ENCODE measurements at places on chromosomes 6 and 20.

DNA sequence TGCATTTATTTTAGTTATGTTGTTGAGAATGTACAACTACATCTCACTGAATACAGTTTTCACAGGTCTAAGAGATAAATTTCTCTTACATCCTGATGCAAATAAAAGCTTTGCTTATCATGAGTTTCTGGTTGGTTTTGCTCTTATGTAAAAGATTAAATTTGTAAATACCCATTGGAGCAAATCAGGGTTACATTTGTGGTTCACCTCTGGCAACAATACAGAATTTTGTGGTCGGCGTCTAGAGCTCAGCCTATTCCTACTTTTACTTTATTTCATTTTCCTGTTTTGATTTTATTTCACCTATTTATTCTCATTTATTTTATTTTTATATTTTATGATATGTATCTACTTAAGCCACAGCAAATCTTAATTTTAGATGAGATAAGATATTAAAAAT is 271.9 kb upstream of the MARCKS start:
- DNase-seq = no peak

GRCh38 chr6:13479971-13480434 is 7.4 kb downstream of the GFOD1 start:
- no peak for DNase-seq

DNA sequence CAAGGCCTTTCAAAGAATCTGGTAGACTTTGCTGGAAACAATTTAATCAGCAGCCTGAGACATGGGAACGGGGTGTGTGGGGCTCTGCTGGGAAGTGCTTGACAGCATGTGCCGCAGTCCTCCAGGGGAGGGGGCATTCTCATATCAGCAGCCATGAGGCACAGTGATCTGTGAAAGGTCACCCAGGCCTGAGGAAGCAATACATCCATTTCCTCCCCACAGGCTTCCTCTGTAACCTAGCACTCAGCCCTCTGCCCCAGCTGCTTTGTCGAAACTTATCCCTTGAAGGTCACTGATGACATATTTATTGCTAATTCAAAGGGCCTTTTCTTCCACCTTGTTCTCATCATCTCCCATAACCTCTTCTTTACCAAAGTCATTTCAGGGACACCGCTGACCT is 103.3 kb downstream of the TNFAIP3 start:
- DNase-seq = no peak

- no peak for DNase-seq
Measured at GRCh38 chr6:165245701-165246100, 63.7 kb downstream of the C6orf118 start.

- no peak for DNase-seq
Measured at GRCh38 chr6:53446151-53446550, 97.4 kb upstream of the ELOVL5 start.

DNA sequence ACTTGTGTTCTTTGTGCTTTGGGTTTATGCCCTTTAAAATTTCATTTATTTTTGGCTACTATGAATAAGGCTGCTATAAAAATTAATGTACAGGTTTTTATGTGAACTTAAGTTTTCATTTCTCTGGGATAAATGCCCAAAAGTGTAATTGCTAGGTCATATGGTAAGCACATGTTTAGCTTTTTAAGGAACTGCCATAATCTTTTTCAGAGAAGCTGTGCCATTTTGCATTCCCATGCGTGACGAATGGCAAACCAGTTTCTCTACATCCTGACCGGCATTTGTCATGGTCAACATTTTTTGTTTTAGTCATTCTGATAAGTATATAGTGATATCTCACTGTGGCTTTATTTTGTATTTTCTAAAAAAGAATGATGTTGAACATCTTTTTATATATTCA is 236.0 kb upstream of the SGK1 start:
- no peak for DNase-seq

DNA sequence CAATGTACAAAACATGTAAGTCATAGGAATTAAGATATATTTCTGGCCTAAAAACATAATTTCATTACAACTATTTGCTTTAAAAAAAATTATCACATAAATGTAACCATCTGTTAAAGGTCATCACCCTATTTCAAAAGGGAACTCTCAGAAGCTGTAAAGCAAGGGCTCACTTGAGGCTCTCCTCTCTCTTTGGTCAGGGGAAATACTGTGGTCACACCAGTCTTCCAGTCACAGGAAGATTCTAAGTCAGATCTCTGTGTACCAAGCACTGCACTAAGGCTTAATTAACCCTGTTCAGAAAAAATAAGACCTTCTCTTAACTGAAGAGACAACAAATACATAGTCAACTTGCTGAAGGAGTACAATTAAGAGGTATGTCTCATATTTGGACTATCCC is 75.6 kb downstream of the MMS22L start:
- no peak for DNase-seq

DNA sequence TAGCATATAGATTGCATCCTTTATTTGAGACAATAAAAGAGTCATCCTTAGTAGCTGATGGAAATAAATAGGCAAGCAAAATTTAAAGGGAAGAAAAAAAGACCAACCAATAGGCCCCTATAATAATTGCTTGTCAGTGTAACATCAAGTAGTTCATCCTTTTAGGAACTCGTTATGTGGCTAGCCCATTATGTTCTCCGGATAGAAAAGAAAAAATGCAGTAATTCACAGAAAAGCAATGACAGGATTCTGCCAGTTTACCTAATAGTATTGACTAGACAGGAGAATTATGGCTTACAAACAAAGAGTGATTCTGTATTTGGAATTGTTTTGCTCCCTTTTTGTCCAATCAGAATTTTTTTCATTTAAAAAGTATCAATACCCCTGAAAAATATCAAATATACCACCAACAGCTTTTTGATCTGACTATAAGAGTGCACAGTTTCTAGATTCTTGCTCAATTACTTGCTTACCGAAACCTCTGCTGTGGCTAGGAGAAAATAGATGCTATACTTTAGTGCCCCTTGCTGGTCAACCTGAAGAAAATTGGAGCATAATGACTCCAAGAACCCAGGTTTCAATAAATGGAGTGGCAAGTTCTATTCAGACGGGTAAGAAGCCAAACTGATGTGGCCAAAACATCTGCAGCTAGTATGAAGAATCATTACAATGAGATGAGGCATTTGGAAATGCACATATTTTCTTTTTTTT is 91.5 kb upstream of the SASH1 start:
- no peak for DNase-seq

- no peak for DNase-seq
Measured at GRCh38 chr6:28634411-28634760, 108.7 kb downstream of the GPX5 start.

- no peak for DNase-seq
Measured at GRCh38 chr6:145865595-145865994, 51.0 kb upstream of the FBXO30 start.

GRCh38 chr6:35757456-35758123 is 18.8 kb upstream of the CLPSL2 start:
- no peak for DNase-seq

- DNase-seq = no peak
Measured at GRCh38 chr6:34970488-34970887, 81.4 kb downstream of the ANKS1A start.

- no peak for DNase-seq
Measured at GRCh38 chr6:101203664-101204063, 189.8 kb upstream of the GRIK2 start.

GRCh38 chr6:43020847-43021246 is 576 bp upstream of the RRP36 start:
- no peak for DNase-seq

DNA sequence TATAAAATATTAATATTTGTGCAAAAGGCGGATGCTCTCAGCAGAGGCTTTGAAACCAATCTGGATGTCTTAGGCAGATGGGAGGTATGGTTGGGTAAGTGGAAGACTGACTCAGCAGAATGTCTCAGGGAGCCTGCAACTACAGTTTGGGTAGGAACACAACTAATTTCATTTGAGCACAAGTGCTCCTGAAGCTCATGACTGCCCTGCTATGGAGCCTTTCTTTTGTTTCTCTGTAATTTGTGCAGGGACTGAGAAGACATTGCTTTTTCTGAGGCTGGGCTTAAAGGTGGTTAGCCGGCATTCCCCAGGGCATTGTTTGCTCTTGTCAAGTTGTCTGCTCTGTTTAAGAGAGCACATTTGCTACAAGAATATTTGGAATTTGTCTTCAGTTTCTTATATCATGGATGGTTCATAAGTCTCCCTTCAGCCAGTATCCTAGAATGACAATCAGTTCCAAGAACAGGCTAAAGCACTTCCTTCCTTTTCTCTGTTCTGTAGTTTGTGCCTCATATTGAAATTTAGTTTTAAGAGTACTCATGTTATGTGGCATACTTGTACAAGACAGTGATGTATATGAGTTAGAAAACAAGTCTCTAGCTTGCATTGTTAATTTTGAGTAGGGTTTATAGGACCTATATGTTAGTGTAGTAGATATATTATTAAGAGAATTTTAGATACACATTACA is 208.3 kb downstream of the ZFAND3 start:
- DNase-seq = no peak

DNA sequence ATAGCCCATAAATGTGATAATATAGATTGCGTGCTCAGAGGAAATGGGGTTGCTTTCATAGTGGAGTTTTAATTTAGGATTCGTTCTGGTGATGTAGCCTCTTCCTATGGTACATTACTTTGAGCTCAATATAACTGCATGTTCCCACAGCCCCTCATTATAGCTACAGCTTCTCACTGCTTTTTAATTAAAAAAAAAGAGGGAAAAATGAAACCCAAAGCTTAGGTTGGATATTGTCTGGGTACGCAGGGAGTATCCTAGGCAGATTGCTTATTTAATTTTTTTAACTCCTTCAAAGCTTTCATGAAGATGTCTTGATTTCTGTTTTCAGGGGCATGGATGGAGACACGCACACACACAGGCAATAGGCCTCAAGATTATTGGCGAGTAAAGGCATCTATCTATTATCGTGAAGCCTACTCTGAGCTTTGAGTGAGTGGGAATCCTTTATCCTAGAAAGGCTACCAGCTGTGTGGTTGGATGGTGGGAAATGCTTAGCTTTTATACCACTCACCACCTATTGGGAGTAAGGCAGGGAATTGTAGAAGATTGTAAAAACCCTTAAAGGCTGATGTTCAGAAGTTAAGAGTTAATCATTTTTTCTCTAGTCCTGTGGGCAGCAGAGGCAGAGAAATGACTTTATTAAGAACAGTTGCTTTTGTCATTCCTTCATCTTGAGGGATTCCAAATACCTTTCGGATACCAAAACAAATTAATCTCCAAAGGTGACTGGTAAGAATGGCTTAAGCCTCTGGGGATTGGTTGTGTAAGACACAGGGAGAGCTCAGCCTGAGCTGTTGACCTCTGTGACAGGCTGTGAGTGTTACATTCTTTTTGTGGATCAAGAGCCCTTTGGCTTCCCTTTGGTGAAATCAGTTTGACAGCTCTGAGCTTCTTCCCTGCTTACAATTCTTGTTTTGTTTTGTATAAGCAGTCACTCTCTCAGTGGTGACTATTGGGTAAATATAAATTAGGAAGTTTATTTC is 33.4 kb downstream of the CTNNBL1 start:
- DNase-seq = no peak

DNA sequence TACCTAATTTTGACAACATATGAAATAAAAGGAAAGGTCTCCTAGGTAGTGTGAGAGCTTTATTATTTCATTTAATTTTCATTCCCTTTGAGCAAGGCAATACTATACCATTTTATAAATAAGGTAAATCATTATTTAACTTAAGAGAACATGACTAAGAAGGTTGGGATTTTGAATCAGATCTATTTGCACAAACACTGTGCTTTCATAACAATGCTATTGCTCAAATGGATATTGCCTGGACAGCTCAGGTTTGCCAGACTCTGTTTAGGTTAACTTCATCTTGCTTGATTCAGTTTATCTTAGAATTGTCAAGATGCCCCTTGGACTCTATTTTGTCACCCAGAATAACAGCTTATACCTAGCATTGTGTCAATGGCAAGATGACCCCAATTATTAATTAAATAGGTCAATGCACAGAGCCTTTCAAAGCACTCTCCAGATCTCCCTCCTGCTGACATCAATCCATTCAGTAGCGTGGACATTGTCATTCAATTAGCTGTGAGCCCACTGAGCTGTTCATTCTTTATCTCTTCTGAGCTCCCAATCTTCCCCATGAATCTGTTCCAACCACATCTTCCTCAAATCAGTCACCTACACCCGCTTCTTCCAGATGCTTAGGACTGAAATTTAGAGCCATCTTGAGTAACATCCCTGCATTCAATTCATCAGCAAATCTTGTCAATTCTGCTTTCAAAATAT is 42.1 kb upstream of the TMEM30A start:
- DNase-seq = no peak

GRCh38 chr6:16141514-16141913 is 12.6 kb downstream of the MYLIP start:
- DNase-seq = no peak

DNA sequence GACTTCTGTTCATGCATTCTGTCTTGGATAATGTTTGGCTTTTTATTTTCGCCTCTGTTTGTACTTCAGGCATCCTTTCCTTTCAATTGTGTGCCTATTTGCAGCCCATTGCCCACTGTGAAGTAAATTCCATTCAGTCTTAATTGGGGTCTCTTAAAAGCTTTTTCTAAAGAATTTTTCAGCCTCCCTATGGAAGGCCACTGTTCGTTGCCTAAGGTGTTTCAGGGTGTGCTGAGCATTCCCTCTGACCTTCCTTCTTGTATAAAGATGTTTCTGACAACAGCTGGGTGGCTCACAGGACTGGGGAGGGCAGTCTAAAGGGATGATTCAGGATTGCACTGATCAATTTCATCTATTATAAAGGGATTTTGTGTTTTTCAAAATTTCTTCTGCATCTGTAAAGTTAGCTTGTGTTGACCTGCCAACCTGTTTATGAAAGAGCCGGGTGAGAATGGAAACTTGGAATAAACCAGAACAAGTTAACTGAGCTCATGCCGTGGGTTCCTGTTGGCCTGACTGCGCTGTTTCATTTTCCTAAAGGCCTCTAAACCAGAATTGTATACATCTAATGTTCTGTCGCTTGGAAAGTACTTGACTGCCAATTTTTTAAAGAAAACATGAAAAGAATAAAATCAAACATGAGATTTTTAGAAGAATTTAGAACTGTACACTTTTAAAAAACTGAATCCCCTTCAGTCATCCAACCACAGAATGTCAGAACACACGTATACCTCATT is 14.3 kb downstream of the PHACTR2 start:
- DNase-seq = no peak
